Stimulated activated CD4-positive, alpha-beta T cell treated with anti-CD3 and anti-CD28 coated beads, Interleukin-12 subunit alpha, Interleukin-12 subunit beta, amount 100 ng/mL, for 48 hours (primary cell): ENCODE measurements at places on chromosomes 6 and 20.
A peak's percentile ranks its signal among the peaks of the same experiment; 100 is the strongest.

GRCh38 chr20:59428441-59429205 is 128.2 kb downstream of the EDN3 start:
- DNase-seq, result no peak

- no peak for DNase-seq
Measured at GRCh38 chr6:15892369-15892768, 229.5 kb upstream of the DTNBP1 start.

- DNase-seq, result no peak
Measured at GRCh38 chr20:5843054-5843592, 92.9 kb downstream of the SHLD1 start.

DNA sequence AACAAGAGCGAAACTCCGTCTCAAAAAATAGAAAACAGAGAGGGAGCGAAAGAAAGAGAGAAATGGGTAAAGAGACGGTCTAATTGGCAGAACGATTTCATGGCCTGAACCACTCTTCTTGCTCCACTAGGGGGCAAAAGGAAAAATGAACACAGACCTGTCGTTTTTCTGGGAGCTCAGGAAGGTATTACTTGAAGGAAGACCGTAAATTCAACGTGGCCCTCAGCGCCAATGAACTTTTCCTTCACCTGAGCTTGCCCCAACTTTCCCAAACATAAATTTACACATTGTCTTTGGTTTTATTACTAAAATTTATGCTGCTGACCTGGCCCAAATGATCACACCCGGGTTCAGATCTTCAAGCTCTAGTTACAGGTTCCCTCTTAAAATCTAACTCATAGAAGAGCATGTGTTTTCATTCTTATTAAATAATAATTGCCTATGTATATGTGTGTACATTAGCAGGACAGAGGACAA is 67.3 kb downstream of the ATP9A start:
- no peak for DNase-seq

DNA sequence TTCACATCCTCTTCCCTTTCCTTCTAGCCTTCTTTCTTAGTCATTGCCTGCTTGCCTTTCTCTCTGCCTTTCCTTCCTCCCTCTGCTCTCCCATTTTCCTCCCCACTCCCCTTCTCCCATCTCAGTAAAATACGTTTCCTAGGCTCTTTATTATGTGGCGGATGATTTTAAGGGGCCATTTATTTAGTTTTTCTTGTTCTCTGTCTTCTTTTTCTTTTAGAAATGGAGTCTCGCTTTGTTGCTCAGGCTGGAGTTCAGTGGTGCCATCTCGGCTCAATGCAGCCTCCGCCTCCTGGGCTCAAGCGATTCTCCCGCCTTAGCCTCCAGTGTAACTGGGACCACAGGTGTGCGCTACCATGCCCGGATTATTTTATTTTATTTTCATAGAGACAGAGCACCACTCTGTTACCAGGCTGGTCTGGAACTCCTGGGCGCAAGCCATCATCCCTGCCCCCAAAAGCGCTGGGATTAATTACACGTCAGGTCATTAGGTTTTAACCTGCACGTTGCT is 1.5 kb downstream of the MTHFD1L start:
- DNase-seq, result no peak

DNA sequence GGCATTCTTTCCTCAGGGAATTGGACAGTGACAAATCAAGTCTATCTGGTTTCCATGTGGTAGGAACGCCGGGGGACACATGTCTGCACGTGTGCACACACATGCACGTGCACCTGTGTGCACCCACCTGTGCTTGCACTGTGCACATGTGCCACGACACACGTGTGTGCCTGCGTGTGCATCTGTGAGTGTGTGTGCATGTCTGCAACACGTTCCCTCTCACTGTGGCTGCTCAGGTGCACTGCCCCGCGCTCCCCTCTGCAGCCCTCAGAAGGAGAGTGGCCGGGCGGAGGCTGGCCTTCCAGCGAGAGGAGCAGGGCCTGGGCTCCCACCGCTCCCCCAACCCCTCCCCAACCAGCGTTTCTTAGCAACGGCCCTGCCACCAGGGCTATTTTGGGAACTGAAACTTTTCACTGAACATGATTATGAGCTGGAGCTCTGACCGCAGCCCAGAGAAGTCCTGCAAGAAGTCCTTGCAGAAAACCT is 147.8 kb downstream of the PHACTR3 start:
- no peak for DNase-seq

- DNase-seq, result no peak
Measured at GRCh38 chr6:92139601-92140000, 1279.8 kb downstream of the EPHA7 start.

- no peak for DNase-seq
Measured at GRCh38 chr20:35568645-35569044, 26.8 kb downstream of the ERGIC3 start.

GRCh38 chr20:36833275-36834020 is 42.5 kb upstream of the TLDC2 start:
- no peak for DNase-seq

- no peak for DNase-seq
Measured at GRCh38 chr6:41122373-41122772, 31.8 kb downstream of the TREML1 start.

- DNase-seq, result no peak
Measured at GRCh38 chr6:73079611-73079955, 145.7 kb downstream of the KHDC1L start.

DNA sequence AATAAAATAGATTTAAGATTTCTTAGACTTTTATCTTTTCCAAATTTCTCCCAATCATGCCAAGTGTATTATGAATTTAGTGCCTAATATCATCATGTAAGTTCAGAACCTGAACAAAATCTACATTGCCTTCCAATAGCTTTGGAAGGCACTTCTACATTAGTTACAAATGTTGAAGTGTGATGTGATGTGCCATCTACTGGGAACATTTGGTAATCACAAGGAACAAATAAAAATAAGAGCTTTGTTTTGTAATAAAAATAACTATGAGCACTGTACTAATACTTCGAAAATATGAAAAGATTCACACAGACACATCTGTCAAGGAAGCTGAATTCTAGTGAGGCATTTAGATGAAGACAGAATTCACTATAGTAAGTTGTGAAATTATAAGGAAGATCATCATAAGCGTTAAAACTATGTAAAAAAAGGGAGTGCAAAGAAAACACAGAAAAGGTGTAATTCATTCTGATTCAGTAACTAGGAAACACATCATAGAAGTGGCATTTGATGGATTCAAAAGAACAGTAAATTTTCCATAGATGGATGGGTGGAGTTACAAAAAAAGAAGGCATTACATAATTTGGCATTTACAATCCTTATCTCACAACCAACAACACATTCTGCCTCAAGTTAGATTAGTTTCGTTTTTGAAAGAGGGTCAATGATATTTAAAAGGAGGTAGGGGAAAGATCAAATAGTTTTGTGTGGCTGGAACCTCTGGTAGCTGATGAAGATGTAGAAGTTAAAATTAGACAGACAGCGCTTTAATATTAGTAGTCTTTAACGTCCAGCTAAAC is 161.0 kb downstream of the ASCC3 start:
- no peak for DNase-seq

- peak; percentile 18 for DNase-seq
Measured at GRCh38 chr6:27617700-27618689, 145.1 kb upstream of the ZNF184 start.

DNA sequence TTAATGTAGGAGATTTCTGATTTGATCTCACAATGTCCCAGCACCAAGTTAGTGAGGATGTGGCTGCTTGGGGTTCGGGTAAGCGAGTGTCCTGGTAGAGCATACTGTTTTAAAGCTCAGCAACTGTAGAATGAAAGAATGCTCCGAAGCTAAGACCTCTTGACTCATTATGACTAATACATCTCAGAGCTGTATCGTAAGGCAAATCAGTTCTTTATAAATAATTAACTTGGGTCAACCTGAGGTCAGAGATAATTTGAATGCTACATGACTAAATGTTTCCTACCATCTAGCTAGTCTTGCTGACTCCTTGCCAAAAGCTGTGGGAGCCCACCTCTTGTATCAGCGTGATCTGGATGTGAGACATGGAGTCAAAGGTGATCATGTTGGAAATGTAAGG is 128.8 kb upstream of the PDE7B start:
- no peak for DNase-seq

GRCh38 chr6:90109141-90109540 is 187.5 kb downstream of the BACH2 start:
- DNase-seq, result no peak

DNA sequence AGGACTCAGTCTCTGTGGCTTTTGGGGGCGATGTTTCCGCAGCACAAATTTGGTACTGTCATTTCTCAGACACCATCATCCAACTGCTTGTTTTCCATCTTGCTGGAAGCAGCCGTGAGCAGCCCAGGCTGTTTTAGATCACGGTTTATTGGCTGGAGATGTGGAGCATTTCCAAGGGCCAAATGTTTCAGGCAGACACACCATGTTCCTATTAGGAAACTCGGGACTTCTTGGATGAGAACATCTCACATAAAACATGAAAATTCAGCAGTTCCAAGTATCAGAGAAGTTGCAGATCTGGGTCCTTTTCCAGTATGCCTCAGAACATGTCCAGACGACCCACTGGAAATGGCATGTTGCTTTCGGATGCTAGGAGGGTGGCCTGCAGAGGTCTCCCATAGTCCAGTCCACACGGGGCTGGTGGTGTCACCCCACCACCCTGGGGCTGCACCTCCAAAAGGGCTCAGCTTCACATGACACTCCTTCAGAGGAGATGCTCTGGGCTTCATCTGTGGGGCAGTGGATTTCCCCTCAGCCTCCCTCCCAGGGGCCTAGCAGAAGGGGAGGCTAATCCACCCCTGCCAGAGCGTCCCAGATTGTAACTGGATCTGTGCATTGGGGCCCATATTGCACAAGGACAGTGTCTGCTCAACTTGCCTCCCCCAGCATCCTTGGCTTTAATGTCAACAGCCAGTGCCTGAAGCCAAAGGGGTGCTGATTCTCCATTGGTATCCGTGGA is 176.3 kb downstream of the SCP2D1 start:
- DNase-seq, result no peak

DNA sequence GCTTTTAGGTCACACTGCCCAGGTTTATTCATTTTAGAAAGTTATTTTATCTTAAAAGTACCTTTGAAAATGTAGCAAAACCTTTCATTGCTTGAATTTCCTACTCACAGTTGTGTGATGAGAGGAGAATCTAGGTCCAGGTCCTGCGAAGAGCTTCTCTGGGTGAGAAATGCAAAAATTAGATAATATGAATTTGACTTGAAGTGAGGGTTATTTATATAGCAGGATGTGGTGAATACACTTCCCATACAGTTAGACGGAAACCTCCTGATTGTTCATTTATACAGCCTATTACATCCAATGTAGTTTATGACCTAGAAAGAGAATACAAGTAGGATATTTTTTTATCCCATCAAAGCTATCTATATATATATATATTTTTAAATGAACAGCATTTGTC is 30.5 kb downstream of the CDKAL1 start:
- DNase-seq, result no peak

DNA sequence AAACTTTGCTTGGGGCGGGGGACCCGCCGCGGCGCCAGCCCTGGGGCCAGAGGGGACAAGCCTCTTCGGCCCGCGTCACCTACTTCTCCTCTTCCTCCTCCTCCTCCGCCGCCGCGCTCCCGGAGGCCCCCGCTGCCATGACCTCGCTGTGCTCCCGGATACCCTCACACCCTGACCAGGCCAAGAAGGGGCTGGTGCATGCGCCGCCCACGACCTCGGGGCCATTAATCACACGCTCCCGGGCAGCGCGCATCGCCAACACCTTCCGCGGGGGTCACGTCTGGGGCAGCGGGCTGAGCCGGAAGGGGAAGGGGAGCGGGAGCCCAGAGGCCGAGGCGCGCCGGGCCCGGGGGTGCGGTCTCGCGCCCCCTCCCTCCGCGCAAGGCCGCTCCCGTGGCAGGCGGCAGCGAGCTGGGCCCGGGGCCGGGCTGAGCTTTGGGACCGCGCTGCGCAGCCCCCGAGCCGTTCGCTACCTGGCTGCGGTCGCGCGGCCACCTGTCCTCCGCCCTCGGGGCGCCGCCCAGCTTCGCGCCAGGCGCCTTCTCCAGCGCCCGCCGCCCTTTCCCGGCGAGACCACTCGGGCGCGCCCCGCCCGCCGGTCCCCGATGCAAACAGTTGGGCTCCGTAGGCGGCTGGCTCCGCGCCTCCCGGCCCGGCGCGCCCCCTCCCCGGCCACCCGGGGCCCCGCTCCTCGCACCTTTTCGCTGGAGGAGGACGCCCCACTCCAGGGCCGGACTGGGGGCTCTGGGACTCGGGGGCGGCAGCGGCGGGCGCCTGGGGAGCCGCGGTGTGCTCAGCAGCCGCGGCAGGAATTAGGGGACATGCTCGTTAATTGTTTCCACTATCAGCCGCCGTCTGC is 575 bp upstream of the CNR1 start:
- no peak for DNase-seq

DNA sequence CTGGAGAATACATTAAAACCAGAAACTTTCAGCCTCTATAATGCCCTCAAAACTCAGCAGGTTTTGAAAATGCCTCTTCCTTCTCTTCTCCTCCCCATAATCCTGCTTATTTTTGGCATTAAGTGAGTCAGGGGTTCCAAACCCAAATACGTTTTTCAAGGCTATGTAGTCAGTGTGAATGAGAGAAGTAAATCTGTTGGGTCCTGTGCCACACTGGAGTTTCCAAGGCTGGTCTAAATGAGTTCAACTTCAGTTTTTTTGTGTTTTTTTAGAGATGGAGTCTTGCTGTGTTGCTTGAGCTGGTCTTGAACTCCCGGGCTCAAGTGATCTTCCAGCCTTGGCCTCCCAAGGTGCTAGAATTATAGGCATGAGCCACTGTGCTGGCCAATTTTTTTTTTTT is 20.9 kb downstream of the PTPRA start:
- no peak for DNase-seq

DNA sequence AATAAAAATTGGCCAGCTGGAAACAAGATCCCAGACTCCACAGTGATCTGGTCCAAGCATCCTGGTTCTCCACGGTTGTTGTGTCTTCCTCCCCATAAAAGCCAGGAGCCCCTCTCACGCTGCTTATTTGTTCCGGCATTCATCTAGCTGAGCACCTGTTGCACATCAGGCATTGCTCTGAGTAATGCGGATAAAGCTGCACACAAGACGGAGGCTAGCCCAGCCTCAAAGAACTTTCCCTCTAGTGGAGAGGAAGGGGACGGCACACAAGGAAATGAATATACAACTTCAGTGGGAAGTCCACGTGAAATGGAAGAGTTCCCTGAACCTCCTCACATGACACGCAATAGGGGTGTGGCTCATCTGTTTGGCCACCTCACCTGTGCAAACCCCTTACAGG is 30.3 kb upstream of the NXT1 start:
- no peak for DNase-seq
